AG10803 (cell line): ENCODE measurements at places on chromosomes 16 and 17.

DNA sequence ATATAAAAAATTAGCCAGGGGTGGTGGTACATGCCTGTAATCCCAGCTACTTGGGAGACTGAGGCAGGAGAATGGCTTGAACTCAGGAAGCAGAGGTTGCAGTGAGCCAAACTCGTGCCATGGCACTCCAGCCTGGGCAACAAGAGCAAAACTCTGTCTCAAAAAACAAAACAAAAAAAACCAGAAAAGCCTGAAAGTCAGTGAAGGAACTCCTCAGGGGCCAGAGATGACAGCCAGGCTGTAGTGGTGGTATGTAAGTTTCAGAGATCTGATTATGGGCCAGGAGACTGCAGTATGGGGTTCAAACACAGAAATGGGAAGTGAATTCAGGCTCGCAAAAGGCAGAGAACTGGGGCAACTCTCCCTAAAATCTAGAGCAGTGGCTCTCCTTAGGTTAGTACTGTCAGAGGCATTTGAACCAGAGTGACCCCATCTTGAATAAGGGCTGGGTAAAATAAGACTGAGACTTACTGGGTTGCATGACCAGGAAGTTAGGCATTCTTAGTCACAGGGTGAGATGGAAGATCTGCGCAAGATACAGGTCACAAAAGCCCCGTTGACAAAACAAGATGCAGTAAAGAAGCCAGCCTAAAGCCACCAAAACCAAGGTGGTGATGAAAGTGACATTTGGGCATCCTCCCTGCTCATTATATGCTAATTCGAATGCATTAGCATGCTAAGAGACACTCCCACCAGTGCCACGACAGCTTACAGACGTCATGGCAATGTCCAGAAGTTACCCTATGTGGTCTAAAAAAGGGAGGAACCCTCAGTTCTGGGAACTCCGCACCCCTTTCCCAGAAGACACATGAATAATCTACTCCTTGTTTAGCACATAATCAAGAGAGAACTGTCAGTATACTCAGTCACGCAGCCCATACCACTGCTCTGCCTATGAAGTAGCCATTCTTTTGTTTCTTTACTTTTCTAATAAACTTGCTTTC lies 120.2 kb upstream of the XYLT1 start:
- peak; percentile 19 for DNase-seq

GRCh38 chr16:50025537-50025931 lies 509 bp downstream of the CNEP1R1 start:
- peak; percentile 12 for DNase-seq

DNA sequence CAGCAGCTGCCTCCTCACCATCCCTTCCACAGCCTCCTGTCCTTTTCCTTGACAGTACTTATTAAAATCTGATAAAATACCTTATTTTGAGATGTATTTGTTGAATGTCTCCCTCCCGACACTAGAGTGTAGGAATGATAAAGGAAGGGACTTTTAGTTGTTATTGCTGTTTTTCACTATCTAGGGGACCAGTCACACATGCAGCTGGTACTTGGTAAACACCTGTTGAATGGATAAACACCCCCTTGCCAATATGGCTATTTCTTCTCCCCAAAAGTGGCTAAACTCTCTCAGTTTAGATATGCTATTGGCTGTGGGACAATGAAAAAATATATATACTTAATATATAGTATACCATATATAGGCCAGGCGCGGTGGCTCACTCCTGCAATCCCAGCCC lies 96.7 kb downstream of the STX8 start:
- DNase-seq: no peak

GRCh38 chr17:78133971-78134898 lies 3.7 kb downstream of the TMC8 start:
- DNase-seq: no peak

- no peak for DNase-seq
These were observed 915.5 kb downstream of the KCNJ2 start for GRCh38 chr17:71084838-71085237.

DNA sequence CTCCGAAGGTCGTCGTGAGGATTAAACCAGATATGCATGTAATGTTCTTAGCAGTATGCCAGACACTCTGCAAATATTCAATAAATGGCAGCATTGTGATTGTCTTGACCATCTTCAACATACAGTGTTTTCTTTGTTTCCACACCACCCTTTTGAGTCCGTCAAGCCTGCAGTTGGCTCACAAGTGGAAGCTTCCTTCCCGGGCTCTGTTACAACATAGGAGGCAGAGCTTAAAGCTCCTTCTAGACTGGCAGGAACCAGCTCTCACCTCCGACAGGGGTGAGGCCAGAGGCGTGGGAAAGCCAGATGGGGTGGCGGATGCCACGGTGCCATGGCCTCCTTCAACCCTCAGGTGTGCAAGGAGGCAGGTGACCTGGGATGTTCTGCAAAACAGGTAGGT lies 138.3 kb downstream of the FOXL1 start:
- no peak for DNase-seq

- DNase-seq: no peak
These were observed 13.9 kb downstream of the CYB5D2 start for GRCh38 chr17:4156750-4157381.

GRCh38 chr17:69763503-69763902 lies 311.5 kb upstream of the KCNJ16 start:
- DNase-seq: peak; percentile 32
